CD4-positive, alpha-beta memory T cell (primary cell): ENCODE measurements at places on chromosomes 12 and 14. TPM values are rescaled to one million over a fixed set of nuclear protein-coding genes. Genes with fewer than 3 reads are reported as not detected.
A peak's percentile ranks its signal among the peaks of the same experiment; 100 is the strongest.

DNA sequence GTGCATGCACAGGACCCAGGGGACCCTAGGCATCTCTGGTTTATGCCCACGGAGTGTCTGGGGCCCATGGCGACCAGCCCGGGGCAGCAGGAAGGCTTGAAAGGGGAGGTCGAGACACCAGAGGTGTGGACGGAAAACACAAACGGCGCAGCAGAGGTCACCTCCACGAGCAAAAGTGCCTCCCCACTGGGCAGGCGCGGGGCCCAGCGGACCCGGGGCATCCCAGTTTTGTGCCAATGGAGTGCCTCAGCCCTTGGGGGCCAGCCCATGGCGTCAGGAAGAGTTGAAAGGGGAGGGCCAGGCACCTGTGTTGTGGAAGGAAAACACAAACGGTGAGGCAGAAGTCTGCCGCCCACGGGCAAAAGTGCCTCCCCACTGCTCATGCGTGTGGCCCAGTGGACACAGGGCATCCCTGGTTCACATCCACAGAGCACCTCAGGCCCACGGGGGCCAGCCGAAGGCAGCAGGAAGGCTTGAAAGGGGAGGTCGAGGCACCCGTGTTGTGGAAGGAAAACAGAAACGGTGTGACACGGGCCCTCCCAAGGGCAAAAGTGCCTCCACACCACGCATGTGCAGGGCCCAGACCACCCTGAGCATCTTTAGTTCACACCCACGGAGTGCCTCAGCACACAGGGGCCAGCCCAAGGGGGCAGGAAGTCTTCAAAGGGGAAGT lies 378.8 kb downstream of the ALG10 start:
- no peak for DNase-seq

DNA sequence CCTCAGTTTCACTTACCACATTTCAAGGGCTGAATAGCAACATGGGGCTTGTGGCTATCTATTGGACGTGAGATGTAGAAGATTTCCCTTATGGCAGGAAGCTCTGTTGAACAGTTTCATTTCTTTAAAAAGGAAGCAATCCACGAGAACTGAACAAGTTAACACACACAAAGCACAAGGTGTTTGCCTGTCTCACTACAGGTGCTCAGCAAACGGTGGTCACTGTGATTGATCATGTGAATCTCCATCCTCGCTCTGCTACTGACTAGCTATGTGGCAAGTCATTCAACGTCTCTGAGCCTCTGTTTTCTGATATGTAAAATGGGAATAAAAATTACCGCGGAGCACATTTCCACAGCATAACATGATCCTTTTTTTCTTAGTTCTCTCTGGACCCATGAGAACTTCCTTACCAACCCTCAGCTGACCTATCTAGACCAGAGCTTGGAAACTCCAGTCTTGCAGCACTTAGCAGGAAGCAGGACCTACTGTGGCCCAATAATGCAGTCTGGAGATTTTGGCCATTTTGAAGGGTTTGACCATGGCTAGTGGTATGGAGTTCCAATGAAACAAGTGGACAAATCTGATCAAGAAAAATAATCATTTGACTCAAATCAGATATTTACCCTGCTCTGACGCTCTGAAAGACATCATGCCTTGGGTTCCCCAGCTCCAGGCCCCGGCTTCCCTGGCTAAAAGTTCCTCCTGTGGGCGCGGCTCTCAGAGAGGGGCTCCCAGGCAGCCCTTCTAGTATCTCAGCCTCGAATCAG lies 278.8 kb downstream of the ZFP36L1 start:
- DNase-seq = no peak

GRCh38 chr14:58643366-58643765 lies 5.6 kb downstream of the DACT1 start:
- no peak for DNase-seq

IL23A gene
- 34.4 TPM for total RNA-seq

DNA sequence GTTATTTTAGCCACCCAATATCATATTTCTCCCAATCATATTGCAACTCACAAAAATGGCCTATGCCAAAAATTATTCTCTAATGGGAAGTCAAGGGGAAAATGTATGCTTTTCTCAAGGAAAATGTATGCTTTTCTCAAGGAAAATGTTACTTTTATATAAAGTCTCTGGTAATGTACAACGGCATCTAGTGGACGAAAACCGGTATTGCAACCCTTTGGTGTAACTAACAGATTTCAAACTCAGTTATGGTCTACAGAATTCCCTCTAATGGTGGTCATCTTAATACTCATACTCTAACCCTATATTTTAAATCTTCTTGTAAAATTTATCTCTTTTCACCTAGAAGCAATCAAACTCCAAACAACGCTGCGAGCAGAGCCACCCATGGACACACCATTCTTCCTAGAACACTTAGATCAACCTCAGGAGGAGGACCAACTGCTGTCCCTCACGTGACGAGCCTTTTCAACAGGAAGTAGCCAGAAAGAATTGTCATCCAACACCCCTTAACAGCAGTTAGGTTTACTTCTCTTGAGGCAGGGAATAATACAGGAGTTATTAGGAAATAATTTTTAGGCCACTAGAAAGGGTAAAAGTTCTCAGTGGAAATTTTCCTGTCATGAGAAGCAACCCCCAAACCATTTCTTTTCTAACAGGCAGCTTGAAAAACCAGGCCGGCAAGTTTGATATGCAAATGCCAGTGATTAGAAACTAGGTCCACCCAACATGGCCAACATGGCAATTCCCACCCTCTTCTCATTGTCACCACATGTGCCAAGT lies 20.1 kb downstream of the APOBEC1 start:
- peak; percentile 30 for DNase-seq
